Heart left ventricle (tissue), 16 donors: ENCODE measurements at places on chromosomes 1 and 21. TPM values are rescaled to one million over a fixed set of nuclear protein-coding genes. Genes with fewer than 3 reads are reported as not detected.
A peak's percentile ranks its signal among the peaks of the same experiment; 100 is the strongest.

DNA sequence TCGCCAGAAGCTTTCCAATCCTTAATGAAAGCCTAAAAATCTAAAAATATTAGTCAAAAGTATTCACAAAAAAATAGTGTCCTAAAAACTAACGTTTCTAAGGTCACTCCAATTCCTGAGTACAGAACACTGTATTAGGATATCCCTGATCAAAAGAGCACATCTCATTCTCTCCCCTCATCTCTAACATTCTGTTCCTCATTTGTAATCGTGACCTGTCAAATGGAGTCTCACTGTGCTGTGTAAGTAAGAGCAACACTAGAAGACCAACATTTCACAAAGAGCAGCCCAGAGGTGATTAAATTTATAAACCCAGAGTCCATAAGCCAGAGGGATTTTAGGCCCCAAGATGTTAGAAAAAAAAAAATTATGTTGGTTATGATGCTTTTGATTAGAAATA is 26.3 kb downstream of the RGS2 start:
- H3K27ac ChIP-seq: no peak overlapping the region
- no peaks in the 10 kb centered on the region for H3K36me3 ChIP-seq
- peaks cover 14% of the 10 kb centered on the region for H3K4me1 ChIP-seq

SLC30A10 gene
- total RNA-seq: not detected

BNIPL gene
- total RNA-seq: 0.27 TPM

DNA sequence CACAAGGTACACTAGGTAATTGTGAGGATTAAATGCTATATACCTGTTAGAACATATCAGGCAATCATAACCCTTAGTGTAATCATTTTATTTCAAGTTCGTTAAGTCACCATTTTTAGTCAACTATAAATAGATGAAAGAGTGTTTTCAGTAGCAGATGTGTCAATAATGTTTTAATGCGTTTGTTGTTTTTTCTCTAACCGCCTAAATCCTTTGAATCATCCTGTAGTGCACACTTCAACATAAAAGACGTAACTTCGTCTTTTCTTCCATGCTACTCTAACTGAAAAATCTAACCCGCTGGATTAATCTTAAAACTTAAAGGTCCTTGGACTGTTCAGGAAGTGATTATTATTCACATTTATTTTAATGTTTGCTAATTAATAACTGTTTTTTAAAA is 7.2 kb upstream of the LBR start:
- H3K4me1 ChIP-seq: no peaks in the 10 kb centered on the region
- H3K27ac ChIP-seq: no peak overlapping the region
- no peak for DNase-seq
- no peaks in the 10 kb centered on the region for H3K27me3 ChIP-seq
- H3K4me3 ChIP-seq: no peak overlapping the region
- no peaks in the 10 kb centered on the region for H3K36me3 ChIP-seq

DNA sequence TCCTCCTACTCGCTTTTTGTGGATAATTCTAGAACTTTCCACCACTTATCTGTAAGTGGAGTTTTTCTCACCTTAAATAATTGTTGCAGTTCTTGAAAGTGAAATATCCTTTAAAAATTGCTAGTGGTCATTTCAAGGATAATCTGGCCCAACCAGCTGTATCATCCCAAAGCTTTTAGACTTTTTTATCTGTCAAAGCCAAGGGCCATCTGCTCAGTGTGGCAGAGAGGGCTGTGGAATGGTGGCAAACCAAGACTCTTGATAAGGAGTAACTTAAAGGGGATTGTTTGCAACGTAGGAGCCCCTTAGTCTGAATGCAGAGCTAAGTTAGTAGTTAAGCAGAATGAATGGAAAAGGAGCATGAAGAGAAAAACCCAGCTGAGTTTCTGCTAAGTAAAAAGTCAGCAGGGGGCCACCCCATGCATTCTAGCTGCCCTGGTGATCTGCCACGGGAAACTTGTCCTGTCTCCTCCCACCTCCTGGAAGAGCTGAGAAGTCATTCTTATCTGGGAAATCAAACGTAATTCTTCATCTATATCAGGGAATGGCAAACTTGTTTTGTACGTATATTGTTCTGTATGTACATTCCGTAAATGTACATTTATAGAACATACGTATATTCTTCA is 169.3 kb downstream of the PRDM2 start:
- no peaks in the 10 kb centered on the region for H3K36me3 ChIP-seq
- H3K4me3 ChIP-seq: no peak overlapping the region
- H3K4me1 ChIP-seq: no peaks in the 10 kb centered on the region

DNA sequence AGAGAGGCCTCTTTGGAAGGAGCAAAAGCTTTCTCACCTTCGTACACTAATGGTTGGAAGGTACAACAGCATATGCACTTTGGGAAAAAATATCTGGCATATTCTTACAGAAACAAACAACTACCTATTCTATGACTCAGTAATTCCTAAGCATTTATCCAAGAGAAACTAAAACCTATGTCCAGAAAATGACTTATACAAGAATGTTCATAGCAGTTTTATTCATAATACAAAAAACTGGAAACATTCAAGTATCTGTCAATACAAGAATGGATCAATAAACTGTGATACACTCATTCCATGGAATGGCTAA is 8.2 kb downstream of the NBPF1 start:
- H3K36me3 ChIP-seq: peaks cover 38% of the 10 kb centered on the region
- no peaks in the 10 kb centered on the region for H3K27me3 ChIP-seq
- no peaks in the 10 kb centered on the region for H3K4me1 ChIP-seq
- no peak overlapping the region for H3K27ac ChIP-seq
- no peak overlapping the region for H3K4me3 ChIP-seq

HES2 gene
- total RNA-seq: not detected

GRCh38 chr1:183915625-183916510 is 110.9 kb downstream of the RGL1 start:
- H3K27me3 ChIP-seq: no peaks in the 10 kb centered on the region
- peaks cover 22% of the 10 kb centered on the region for H3K4me1 ChIP-seq
- no peak overlapping the region for H3K27ac ChIP-seq
- DNase-seq: peak; percentile 76

EXO5 gene
- 6.3 TPM for total RNA-seq

GRCh38 chr1:205356440-205357139 is at the start of gene KLHDC8A:
TSS of gene KLHDC8A (minus strand) at chr1:205356922. CDS start at chr1:205343604, 13,318 bp downstream.
- no peak within 1 kb of the TSS for H3K4me3 ChIP-seq
- H3K27ac ChIP-seq: peak within 1 kb of the TSS; percentile 5
- no peaks in the 10 kb centered on the region for H3K36me3 ChIP-seq
- no peak for DNase-seq
- peaks cover 16% of the 10 kb centered on the region for H3K27me3 ChIP-seq

SPRR5 gene
- not detected for total RNA-seq

DNA sequence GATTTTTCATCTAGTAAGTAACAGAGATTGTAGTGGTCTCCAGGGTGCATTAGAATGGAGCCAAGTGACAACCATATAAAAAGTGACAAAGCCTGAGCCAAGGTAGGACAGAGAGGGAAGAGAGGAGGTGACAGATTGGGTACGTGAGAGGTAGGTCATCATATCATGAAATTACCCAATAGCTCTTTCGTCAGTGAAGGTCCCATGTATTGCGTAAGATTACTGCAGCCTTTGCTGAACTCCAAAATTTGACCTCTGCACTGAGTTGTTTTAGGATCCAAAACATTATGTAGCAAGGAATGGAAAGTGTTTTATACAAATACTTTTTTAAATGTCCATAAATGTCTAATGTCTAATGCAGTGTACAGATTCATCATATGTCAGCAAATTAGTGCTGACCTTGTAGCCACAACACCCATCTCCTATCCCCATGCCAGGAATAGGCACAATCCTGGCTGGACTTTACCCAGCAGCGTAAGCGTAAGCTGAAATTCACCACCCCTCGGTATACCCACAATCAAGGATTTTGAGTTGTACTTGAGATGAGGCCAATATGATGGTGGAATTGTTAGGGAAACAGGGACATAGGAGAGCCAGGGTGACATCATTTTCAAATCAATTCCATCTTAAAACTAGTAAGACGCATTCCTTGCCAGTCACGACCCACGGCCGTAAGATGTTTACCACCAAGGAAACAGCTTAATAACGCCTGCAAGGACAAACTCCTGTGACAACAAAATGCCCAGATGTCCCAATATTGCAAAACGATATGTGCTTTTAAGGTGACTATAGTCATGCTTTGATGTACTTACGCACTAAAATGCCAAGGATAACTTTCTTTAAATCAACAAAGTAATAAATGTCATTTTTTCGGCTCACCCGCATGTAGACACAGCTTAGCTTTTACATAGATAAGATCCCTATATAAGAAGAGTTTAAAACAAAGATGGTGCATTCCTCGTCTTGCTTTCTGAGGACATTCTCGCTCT is 38.1 kb upstream of the GREM2 start:
- no peak overlapping the region for H3K4me3 ChIP-seq
- DNase-seq: no peak
- H3K27ac ChIP-seq: no peak overlapping the region
- no peaks in the 10 kb centered on the region for H3K4me1 ChIP-seq
- no peaks in the 10 kb centered on the region for H3K27me3 ChIP-seq

DNA sequence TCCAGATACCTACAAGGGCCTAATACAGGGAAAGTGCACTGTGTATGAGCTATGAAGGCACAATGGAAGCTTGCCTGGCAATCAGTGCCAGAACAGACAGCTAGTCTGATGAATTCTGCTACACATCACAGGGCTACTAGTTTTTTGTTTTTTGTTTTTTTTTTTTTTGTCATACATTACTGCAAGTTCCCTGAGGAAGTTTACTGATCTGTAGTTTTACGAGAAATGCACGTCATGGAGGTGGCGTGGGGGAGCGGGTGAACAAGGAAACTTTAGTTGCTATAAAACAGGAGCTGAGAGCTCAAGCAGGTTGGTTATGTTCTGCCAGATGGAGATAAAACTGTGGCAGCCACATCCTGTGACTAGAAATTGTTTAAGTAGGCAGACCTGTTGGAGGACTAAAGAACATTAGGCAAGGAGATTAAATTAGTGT is 17.7 kb downstream of the PTPRC start:
- H3K4me1 ChIP-seq: no peaks in the 10 kb centered on the region
- no peak overlapping the region for H3K27ac ChIP-seq
- H3K27me3 ChIP-seq: no peaks in the 10 kb centered on the region
- no peaks in the 10 kb centered on the region for H3K36me3 ChIP-seq
- H3K4me3 ChIP-seq: no peak overlapping the region

LCE3A gene
- not detected for total RNA-seq

DNA sequence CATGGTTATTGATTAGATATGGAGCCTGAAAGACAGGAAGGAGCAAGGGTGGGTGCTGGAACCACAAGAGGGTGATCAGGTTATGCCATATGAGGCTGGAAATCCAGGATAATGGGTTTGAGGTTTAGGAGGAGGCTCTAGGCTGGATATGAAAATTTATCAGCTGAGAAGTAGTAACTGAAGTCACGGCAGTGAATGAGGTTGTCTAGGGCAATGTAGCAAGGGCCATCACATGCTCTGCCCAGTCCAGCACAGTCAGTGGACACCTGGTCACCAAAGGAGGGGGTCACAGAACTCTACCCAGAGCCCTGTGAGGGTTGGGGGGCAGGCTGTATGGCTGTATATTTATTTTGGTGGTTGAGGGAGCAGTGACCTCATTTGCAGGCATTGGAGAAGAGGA is 10.5 kb upstream of the TMEM61 start:
- no peak overlapping the region for H3K4me3 ChIP-seq
- no peaks in the 10 kb centered on the region for H3K27me3 ChIP-seq
- H3K27ac ChIP-seq: no peak overlapping the region

SLC2A1 gene
- total RNA-seq: 88.1 TPM

GRCh38 chr1:89603651-89604413 is 29.1 kb upstream of the LRRC8C start:
- H3K36me3 ChIP-seq: no peaks in the 10 kb centered on the region
- peaks cover 42% of the 10 kb centered on the region for H3K4me1 ChIP-seq
- no peak overlapping the region for H3K27ac ChIP-seq
- no peak for DNase-seq
- H3K4me3 ChIP-seq: no peak overlapping the region
- H3K27me3 ChIP-seq: no peaks in the 10 kb centered on the region

- H3K4me1 ChIP-seq: peaks cover 50% of the 10 kb centered on the region
- no peaks in the 10 kb centered on the region for H3K27me3 ChIP-seq
- peak overlapping the region; percentile 72 for H3K4me3 ChIP-seq
- no peak for DNase-seq
- no peaks in the 10 kb centered on the region for H3K36me3 ChIP-seq
- H3K27ac ChIP-seq: peak overlapping the region; percentile 97
Observed at GRCh38 chr1:6580119-6580592, 362 bp downstream of the ZBTB48 start.

SELENOF gene
- total RNA-seq: 125 TPM

GRCh38 chr1:9990944-9991343 is 6.1 kb upstream of the RBP7 start:
- H3K4me1 ChIP-seq: peaks cover 27% of the 10 kb centered on the region
- H3K36me3 ChIP-seq: no peaks in the 10 kb centered on the region
- peak overlapping the region; percentile 75 for H3K27ac ChIP-seq
- no peak for DNase-seq

PDPN gene
- total RNA-seq: 15.8 TPM

- peaks cover 35% of the 10 kb centered on the region for H3K4me1 ChIP-seq
- H3K27ac ChIP-seq: peak overlapping the region; percentile 86
- peaks cover 22% of the 10 kb centered on the region for H3K36me3 ChIP-seq
Observed at GRCh38 chr1:28507247-28507645, 1.4 kb downstream of the RCC1 start.

CR1L gene
- not detected for total RNA-seq
